ENCODE measurements at places on chromosomes 6 and 20. TPM values are rescaled to one million over a fixed set of nuclear protein-coding genes. Genes with fewer than 3 reads are reported as not detected.

GRCh38 chr6:24927277-24927955 lies 8.3 kb downstream of the RIPOR2 start:
- DNase-seq, result no peak

DNA sequence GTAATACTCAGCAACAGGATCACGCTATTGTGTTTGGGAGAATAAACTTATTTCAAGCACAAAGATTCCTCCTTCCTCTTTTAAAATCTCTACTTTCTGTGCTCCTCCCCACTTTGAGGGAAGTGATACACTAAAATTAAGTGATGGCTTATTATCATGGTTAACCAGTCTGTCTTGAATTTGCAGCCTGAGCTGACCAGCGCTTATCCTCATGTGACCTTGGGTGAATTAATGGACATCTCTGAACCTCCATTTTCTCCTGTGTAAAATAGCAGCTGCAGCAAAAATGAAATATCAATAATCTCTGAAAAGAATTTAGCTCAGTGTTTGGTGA lies 222.6 kb downstream of the BCAS1 start:
- no peak for DNase-seq

GRCh38 chr20:58246346-58246745 lies 17.9 kb upstream of the ANKRD60 start:
- peak; percentile 37 for DNase-seq

The ETV7 gene
- total RNA-seq, result 8.9 TPM

Data from left colon (tissue), 2 donors.